SHP77 (cell line): ENCODE measurements at places on chromosomes 6 and 20.

DNA sequence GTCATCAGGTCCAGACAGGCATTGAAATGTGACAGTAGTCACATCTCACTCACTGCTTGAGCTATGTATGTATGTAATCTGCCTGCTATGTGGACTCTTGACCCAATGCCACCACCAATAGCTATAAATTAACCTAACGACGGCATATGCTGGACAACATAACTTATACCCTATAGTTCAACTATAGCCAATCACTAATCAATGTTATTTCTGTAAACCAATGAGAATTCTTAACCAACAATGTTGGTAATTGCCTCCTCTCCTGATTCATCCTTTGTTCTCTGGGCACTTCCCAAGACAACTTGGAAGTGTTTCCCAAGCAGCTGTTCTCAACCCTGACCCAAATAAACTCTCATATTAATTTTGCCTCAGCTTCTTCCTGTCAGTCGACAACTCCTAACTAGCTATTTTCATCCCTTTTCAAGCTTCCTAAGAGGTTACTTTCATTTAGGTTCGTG, 24.1 kb upstream of the SERPINB1 start:
- DNase-seq = no peak

- no peak for DNase-seq
These were observed 258.3 kb downstream of the NFATC2 start for GRCh38 chr20:51284176-51284575.

- peak; percentile 3 for DNase-seq
These were observed 9.5 kb upstream of the SFT2D1 start for GRCh38 chr6:166351715-166352285.

DNA sequence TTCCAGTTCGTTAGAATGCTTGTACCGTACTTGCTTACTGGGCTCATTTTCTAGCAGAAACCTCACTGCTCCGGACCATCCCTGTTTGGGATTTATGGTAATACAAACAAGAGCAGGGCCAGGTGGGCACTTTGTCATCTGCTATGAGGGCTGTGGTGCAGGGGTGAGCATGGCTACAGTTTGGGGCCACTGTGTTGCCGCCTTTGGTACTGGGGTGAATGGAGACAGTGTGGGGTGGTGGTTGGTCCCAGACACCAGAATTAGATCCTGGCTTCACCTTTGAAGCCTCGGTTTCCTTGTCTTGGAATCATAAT, 95.0 kb downstream of the TOX2 start:
- DNase-seq = no peak

DNA sequence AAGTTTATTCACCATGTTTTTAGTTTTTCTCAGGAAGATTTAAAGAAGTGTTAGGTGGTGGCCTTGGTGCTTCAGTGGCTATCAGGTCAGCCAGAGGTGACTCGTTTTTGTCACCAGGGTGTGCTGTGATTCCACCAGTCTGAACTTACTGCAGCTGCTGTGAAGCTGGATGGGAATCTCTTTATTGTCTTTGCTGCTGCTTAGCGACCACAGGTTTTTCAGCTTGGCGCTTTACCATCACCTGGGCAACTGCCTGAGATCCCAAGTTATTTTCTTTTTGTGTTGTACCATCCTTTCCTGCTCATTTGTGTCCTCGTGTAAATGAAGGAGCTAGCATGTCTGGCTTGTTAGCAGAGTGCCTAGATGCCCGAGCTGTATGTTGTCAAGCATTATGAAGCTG, 146.9 kb downstream of the MACROD2 start:
- DNase-seq = peak; percentile 89

- peak; percentile 91 for DNase-seq
These were observed at the start of gene MTCL3 for GRCh38 chr6:127518710-127519468. Gene MTCL3, minus strand, starts transcription at chr6:127519335.

DNA sequence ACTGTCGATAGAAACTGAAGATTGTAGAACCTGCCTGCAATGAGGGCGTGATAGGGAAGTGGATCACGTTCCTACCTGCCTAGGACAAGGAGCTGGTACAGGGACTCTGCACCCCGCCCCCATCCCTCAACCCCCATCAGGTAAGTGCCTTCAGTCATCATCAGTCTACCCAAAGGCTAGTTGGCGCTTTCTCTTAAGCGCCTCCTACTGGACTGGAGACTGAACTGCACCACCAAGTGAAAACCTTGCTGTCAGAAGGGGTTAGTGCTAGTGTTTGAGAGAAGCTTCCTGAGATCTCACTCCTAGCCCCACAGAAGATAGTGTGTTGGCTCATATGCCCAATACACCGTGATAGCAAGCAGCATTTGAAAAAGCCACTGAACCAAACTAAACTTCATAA, 706.5 kb upstream of the MAN1A1 start:
- no peak for DNase-seq

GRCh38 chr20:20720158-20720557, 7.7 kb upstream of the RALGAPA2 start:
- DNase-seq = no peak

DNA sequence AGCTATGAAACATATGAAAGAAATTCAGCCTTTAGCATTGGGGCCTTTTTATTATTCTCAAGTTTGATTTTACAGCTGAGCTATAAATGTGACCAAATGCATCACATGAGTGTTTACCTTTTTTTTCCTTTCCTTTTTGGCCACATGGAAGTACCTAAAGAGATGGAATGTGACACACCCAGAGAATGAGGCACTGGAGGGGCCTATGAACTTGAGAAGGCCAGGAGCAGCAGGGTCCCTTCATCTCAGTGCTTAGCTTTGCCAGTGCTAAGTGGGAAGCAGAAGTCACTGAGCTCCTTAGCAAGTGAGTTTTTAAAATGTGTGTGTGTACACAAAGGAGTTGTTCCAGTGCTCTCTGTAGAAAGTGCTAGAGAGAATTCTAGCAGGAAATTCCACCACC, 44.7 kb downstream of the RREB1 start:
- no peak for DNase-seq

DNA sequence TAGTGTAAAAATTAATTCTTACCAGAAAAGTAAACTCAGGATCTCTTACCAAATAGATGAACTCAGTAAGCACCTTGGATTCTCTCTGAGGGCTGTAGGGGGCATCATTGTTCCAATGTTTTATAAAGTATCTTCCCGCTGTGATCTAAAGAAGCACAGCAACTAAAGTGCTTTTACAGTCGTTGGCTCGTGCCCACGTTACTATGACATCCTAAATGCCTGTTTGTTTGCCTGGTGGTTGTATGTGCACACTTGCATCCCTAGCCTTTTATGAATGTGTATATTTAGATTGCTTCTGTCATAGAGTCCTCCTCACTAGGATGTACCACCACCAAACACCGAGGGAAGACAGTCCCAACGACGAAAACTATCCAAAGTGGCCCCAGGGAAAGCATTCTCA, 34.5 kb downstream of the SLX4IP start:
- DNase-seq = peak; percentile 92

DNA sequence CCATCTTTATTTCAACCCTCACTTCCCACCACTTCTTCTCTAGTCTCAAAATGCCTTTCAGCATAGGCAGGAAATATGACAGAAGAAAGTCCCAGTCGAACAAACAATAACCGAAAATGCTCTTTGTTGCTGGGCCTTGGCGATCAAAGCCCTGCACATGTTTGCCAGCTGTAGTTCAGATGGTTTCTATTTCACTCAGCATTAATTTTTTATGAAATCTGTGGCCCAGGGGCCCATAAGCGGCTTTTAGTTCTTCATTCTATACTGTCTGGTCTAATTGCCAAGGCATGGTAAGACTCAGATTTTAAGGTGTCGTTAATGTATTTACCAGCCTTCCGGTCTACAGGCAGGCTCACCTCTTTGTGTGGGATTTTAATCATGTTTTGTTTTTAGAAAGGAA, 10.9 kb upstream of the F13A1 start:
- no peak for DNase-seq

- no peak for DNase-seq
These were observed 797.0 kb upstream of the GJE1 start for GRCh38 chr6:141335477-141336273.

- no peak for DNase-seq
These were observed 274.7 kb upstream of the CITED2 start for GRCh38 chr6:139649128-139649527.

GRCh38 chr6:38973178-38974057, 75.2 kb upstream of the GLP1R start:
- DNase-seq = no peak

- peak; percentile 31 for DNase-seq
These were observed 592 bp upstream of the CDYL start for GRCh38 chr6:4775494-4776130.

DNA sequence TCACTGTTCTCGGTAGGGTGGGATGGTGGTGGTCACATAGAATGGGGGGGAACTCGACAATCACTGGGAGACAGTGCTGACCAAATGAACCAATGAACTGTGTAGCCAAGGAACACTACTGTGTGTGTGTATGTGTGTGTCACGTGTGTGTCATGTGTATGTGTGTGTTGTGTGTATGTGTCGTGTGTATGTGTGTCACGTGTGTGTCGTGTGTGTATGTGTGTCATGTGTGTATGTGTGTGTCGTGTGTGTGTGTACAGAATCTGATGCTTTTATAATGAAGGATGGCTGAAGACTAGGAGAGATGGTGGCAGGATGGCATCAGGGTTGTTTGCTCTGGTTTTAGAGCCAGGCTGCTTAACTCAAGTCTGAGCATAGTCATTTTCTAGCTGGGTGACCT, 99.1 kb upstream of the DUSP22 start:
- DNase-seq = no peak

GRCh38 chr20:9427430-9428291, 86.7 kb upstream of the LAMP5 start:
- DNase-seq = no peak

- no peak for DNase-seq
These were observed 65.5 kb upstream of the SLC4A11 start for GRCh38 chr20:3304456-3304855.

DNA sequence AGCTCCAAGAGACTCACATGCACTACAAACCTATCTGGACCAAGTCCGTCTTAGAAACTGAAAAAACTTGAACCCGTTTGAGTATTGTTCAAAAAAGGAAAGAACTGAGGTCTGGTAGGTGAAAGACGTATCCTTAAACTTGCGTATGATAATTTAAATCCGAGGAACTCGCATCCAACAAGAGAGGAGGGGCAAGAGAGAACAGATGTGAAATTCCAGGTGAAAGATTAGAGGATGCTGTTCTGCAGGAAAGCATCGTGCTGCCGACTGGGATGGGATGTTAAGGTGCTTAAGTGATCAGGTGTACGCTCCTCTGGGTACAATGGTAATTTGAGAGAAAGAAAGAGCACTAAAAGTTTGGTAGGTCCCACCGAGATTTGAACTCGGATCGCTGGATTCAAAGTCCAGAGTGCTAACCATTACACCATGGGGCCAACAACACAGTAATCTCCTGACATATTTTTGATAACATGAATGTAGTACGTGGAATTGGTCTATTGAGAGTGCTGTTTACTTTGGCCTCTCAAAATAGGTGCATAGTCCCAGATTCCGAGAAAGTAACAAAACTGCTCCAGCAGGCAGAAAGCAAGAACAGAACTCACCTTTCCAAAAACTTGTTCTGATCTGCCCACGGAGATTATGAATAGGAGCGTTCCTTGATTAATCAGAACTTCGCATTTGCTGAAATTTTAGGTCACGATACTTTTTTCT, 53.5 kb upstream of the BTN3A2 start:
- peak; percentile 50 for DNase-seq

DNA sequence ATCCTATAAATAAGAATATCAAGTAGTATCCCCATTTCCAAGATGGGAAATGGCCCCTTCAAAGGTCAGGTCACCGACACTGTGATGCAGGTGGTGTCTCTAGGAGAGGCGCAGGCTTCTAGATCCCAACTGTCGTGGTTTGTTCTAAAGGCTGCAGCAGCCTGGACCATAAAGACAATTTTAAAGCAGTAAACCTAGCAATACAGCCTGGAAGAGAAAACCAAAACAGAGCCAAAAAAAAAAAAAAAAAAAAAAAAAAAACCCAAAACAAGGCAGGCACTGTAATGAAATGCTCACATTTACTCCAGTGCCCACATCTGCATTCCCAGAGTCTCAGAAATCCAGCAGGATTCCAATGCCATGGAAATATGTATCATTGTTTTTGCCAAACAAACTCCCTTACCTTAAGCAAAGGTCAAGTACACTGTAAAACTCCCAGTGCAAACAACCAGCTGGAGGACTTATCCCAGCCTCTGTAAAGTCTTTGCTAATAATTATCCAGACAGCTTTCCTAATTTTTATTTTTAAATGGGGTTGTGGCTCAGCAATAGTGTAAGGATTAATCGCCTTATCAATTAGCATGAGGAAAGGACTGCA, 98.2 kb downstream of the PSMG4 start:
- peak; percentile 56 for DNase-seq

- no peak for DNase-seq
These were observed 14.3 kb upstream of the SLC22A3 start for GRCh38 chr6:160333841-160334240.

DNA sequence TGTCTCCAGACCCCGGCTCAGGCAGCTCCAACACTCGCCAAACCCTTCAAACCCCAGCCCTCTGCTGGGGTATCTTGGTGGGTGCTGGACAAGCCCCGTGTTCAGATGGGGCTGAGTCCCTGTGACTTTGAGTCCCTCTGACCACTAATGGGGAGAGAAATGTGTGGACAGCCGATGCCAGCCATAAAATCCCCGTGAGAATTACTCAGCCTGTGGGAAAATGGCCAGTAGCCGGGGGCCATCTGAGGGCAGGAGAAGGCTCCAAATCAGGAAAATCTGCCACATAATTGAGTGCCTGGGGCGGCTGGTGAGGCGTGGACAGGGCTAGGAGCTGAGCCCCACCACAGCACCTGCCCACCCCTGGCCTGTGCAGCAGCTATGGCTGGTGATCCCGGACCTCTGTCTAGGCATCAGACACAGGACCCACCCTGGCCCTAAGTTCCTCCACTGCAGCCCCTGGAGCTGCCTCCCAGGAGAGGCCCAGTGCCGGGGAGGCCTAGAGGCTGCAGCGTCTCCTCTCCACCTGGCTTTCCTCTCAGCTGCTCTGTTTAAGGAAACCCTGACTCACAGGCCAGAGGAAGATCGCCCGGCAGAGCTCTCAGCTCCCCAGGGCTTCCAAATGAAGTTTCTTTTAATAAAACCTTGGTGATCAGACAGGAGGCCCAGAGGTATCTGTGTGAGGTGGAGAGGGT, 53.7 kb upstream of the SLCO4A1 start:
- DNase-seq = no peak

GRCh38 chr6:11584244-11584643, 46.7 kb downstream of the TMEM170B start:
- DNase-seq = no peak

- no peak for DNase-seq
These were observed 10.9 kb downstream of the ZNF217 start for GRCh38 chr20:53582574-53583351.
